Stimulated activated CD4-positive, alpha-beta T cell treated with anti-CD3 and anti-CD28 coated beads, Interleukin-1b, Interleukin-23, amount 100 ng/mL, for 4 hours (primary cell): ENCODE measurements at places on chromosomes 7 and 10.

DNA sequence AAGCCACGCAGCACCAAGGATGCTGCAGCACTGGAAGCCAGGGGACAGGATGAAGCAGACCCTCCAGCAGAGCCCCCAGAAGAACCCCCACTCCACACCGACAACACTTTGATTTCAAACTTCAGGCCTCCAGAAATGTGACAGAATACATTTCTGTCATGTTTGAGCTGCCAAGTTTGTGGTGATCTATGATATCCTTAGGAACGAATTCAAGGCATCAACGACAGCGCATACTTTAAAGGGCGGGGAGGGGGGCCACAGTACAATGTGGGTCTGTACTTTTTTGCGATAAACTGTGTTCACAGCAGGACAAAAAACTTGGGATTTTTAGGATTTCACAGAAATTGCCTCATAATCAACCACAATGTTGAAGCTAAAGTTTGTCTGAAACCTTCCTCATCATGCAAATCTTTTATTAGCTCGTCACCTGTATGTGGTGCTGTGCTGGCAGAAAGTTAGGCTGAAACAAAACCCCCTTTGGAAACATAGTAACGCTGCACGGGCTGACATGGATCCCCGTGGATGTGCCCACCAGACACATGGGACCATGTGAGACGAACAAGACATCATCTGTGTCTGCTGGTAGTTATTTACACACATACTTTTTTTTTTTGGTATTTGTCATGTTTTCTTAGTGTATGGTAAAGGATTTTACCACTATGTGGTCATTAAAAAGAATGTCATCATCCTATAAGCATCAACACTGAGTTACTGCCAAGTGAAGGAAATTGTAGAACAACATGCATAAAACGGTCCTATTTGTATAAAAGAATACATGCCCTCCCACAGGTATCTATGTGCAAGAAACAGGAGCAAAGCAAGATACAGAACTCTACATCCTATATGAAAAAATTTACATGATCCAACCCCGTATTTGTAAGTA, 113.3 kb upstream of the AFAP1L2 start:
- DNase-seq, result no peak

DNA sequence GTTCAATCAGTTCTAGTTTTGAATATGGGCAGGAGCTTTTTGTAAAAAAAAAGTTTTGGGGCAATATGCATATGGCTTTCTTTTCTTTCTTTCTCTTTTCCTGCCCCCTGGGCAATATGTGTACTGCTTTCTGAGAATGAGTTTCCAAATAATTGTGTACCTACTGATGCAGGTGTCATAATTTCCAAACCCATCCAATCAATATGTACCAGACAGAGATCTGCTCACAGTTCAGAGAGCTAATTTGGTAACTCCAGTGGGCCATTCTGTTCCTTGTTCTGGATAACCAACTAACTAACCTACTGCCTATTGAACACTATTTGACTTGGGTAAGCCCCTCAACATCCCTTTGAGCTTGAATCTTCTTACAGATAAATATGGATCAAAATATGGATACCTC, 32.6 kb downstream of the HHEX start:
- DNase-seq, result no peak

- DNase-seq, result no peak
These were observed 763.7 kb upstream of the MBL2 start for GRCh38 chr10:53536322-53536721.

DNA sequence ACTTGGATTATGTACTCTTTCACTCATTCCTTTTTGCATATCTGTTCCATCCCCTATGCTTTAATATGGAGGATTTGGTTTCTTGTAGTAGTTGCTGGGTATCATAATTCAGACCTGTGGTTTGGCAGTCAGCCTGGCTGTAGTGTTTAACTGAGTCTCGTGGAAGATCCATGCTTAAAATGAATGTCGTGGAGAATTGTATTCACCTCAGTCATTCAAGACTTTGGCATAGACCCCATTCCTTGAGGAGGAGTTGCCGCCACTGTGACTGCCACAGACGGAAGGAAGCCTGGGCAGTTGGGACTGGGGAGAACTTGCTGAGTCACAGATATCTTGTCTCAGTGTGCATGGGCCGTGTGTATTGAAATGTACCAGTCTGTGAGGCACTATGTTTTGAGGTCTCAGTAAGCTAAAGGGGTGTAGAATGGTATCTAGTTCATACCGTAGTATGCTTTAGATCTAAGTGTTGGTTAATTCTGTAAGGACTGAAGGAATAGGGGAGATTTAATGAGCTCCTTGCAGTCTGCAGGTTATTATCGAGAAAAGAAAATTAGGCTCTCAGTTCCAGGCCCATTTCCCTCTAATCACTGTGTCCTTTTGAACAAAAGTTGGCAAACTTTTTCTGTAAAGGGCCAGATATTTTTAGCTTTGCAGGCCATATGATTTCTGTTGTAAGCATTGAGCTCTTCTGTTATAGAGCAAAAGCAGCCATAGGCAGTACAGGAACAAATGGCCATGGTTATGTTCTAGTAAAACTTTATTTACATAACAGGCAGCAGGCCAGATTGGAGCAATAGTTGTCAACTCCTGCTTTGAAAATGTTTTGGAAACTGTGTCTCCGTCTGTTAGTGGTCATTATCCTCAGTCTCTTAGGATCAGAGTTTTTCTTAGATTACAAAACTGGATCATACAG, 76.8 kb downstream of the TPST1 start:
- DNase-seq, result no peak

- no peak for DNase-seq
These were observed 498 bp downstream of the RHOBTB1 start for GRCh38 chr10:60943316-60944057.

DNA sequence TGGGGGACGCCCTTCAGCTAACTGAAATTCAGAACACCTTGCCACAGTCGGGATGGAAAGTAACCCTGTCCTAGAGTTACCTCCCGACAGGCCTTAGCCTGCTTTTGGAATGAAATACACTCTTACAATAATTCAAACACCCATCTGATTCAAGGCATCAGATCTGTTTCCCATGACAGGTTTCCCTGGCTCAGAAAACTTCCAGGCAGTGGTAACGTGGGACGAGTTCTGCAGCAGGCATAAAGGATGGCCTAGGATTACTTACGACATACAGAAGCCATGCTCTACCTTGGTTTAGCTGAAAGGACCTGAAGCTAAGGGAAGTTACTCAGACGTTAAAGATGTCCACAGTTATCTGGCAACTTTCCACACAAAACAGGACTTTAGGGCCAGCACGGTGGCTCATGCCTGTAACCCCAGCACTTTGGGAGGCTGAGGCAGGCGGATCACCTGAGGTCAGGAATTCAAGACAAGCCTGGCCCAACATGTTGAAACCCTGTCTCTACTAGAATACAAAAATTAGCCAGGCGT, 5.0 kb downstream of the PAXIP1 start:
- DNase-seq, result no peak

DNA sequence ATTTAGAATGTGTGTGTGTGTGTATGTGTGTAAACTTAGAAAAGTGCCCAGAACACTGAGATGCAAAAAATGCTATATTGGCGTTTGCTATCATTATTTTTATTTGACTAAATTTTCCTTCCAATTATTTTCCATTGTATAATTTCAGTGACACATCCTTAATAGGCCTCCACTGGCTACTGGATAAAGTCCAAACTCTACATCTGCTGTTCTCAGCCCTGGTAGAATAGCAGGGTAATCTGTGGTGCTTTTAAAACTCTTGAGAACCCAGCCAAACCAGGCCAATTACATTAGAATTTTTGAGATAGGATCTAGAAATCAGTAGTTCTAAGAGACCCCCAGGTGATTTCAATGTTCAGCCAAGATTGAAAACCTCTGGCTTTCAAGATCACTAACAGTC, 66.4 kb downstream of the ZNF503 start:
- no peak for DNase-seq

DNA sequence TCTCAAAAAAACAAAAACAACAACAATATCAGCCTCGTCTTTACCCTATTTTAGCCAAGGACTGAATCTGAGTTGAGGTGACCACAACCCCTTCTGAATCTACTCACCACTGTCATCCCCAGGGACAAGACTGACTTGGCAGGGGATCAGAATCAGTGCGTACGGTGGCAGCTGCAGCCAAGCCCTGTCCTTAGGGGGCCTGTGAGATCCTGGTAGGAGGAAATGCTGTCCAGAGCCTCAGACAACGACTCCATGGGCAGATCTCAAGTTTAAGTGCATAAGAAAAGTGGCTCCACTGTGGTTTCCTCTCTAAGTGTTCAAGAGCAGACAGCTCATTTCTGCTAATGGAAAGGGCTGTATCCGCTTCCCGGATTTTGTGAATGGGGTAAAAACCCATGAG, 22.4 kb upstream of the CYTH3 start:
- DNase-seq, result no peak

- DNase-seq, result no peak
These were observed 12.2 kb downstream of the TRPV6 start for GRCh38 chr7:142873281-142873784.

DNA sequence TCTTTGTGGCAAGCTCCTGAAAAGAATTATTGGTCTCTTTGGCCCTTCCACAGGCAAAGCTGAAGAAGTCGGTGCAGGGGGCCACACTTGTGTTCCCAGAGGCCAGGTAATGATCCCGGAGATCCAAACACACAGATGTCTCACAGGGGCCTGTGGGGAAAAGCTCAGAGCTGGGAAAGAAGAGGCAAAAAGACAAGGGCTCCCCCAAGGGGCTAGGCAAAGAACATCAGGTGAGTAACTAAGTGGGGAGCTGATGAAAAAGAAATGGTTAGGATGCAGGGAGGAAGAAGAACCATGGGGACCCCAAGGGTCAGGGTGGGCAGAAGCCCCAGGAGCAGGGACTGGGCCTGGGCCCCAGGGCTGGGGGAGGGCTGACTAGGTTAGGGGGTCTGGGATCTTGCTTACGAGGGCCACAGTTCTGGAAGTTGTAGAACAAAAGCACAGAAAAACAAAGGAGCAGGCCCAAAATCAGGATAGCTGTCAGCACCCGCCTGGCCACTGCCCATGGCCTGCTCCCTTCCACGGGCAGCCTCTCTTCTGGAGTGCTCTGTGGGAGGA, 1.1 kb downstream of the KEL start:
- DNase-seq, result no peak

DNA sequence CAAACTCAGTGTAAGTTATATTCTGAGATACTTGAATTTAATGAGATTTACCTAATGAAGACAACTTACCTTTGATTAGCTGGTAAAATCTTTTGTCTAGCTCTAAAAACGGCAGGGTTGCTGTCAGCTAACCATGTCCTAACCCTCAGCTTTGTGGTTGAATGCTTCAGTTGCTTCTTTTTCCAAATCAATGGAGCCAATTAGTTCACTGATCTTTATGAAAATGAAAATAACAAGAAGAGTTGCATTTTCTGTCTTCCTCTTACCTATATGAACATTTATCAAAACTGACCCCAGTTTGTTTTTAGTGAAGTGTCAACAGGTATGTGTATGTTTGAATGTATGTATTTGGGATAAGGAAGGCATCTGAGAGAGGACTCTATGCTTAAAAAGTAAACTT, 253.1 kb upstream of the MTPN start:
- DNase-seq, result no peak
